ENCODE measurements at places on chromosomes 11 and 22.

DNA sequence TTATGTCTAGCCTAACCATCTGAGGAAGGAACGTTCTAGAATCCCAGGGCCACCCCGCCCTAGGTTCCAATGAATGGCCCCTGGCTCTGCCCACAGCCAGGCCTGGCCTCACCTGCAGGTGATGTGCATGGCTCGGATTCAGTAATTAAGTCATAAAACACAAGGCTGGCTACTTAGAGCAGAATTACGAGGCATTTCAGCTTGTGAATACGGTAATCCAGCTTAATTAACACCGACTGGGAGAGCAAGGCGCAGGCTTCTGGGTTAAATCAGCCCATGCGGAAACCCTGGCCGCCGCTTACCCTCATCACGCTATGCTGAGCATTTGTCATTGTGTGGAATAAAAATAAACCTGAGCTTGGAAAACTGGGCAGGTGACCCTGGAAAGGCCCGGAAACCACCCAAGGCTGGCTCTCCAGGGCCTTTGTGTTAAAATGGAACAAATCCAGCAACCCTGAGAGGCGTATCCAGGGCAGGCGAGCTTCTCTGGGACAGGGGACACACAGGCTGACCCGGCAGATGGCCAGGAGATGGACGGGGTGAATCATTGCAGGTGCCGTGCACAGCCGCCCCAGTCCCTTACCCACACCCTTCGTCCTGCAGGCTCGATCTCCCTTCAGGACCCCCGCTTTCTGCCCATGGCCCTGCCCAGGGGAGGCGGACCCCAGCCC, 220.2 kb downstream of the CTTN start:
- DNase-seq: no peak

GRCh38 chr11:114609429-114609828, 13.8 kb upstream of the NXPE4 start:
- DNase-seq: no peak

- no peak for DNase-seq
These were observed 128.8 kb downstream of the SGSM3 start for GRCh38 chr22:40499209-40499623.

- DNase-seq: no peak
These were observed 417.8 kb downstream of the MIAT start for GRCh38 chr22:27075028-27075678.

- DNase-seq: no peak
These were observed 3.2 kb downstream of the ST14 start for GRCh38 chr11:130162733-130163132.

GRCh38 chr11:11931461-11932055, 76.9 kb downstream of the DKK3 start:
- no peak for DNase-seq

GRCh38 chr11:75868990-75869389, 54.0 kb downstream of the UVRAG start:
- no peak for DNase-seq

DNA sequence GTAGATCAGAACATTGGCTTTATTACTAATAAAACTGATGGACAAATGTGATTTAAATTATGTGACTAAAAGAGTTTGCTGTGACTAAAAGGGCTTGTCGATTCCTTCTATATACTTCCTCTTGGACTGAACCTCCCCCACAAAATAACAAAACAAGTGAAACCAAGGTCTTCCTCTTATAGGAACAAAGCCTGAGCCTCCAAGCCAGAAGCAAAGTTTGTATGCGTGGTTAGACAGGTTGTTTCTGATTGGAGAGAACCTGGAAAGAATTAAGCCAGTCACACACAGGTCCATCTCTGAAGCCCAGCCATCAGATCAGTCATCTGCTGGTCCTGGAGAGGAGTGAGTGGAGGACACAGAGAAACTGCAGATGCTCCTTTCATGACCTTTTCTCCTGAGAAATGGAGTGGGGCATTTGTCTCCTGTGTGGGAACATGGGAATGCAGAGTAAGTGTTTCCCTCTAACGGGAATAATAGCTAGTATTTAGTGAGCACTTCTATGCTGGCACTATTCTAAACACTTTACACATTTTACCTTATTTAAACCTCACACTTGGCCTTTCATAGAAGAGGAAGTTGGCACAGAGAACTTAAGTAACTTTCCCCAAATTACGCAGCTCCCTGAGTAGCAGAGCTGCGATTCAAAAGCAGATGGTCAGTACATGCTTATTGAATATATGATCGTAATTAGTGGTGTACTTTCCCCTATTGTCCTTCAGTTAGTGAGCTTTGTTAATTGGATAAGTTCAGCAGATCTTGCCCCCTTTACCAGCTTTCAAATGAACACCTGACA, 77.1 kb downstream of the UVRAG start:
- no peak for DNase-seq

- no peak for DNase-seq
These were observed 5.4 kb downstream of the MYO18B start for GRCh38 chr22:25747245-25747944.

DNA sequence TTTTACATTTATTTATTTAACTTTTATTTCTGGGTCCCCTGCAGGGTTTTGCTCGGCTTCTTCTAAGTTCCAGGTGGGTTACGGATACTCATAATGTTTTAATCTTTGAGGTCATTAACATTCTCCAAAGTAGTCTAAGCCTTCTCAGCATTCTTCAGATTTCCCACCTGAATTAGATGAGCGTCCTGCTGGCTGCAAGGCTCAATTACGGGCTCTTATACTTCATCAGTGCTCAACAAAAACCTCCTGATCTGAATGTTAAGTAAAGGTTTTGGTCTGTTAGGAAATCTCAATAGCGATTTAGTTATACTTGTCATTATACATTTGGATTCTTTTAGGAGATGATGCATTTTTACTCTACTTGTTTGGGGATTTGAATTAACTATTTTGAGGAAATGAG, 27.3 kb upstream of the NFRKB start:
- DNase-seq: no peak
